GM20000 (cell line): ENCODE measurements at places on chromosomes 4 and X.

DNA sequence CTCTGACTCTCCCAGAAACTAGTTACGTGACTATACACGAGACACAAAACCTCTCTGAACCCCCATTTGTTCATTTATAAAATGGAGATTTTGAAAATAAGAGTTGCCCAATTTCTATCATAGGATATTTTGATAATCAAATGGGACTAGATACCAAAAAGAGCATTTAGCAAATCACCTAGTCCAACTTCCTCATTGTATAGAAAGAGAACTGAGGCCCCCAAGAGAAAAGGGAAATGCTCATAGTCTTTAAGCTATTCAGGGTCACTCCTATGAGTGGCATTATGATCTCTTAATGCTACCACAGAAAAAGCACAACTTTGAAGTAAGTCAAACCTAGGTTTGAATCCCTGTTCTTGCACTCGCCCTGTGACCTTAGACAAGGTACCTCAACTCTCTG is 62.7 kb downstream of the BMP15 start:
- no peak for DNase-seq

DNA sequence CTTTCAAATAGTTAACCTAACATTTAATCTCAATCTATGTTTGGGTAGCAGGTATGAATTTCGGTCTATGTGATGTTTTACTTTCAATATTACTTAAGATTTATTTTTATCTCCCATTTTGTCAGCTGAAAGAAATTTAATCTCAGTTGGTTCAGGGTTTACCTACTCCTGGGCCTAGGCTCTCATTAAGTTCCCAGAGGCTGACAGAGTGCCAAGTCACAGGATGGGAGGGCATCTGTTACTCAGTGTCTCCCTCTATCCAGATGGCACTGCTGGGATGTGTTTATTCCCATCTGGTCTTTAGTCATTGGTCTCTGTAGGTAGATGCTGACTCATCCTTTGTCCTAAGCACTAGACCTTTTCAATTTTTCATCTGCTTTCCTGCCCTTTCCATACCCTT is 129.4 kb upstream of the ARSJ start:
- DNase-seq = no peak

DNA sequence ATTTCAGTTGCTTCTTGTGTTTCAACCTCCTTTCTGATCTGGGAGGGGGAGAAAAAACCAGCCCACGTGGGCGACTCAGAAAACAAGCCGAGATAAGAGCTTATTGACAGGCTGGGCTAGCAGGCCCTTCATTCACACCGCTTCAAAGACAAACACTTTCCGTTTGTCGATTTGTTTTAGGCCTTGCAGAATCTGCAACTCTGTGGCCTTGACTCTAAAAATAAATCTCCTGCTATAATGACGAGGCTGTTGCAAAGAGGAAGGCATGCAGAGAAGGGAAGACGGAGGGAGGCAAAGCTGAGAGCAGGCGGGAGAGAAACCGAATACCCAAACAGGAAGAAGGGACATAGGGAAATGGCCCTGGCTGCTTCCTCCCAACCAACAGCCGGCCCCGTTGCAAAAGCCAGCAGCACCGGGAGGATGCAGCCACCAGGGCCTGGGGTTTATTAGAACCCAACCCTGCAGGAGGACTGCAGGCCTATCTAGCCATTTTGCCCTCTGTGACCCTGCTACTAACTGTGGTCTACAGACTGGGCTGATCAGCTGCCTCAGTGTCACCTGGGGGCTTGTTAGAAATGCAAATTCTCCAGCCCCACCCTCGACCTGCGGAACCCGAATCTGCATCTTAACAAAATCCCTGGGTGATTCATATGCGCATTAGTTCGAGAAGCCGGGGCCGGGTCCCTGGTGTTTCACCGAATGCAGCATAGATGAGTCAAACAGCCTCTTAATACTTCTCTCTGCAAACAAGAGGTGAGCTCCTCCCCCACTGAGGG is 325.5 kb downstream of the BCOR start:
- peak; percentile 16 for DNase-seq

- no peak for DNase-seq
Measured at GRCh38 chr4:121789455-121789854, 11.7 kb upstream of the EXOSC9 start.

DNA sequence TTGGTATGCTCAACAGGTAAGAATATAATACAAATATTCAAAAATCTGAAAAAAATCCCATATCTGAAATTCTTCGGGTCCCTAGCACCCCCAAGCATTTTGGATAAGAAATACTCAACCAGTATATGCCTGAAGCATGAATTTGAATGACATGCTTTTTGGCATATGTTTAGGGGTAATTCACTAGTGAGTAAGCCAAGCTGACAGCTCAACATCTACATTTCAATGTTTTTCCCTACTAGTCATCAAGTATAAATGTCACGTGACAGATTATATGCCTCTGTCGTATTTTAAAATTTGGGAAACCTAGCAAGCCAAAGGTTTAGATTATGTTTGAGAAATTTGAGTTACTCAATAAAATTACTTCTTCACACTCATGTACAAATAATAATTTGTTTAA is 125.1 kb downstream of the FGF16 start:
- DNase-seq = no peak

- DNase-seq = no peak
Measured at GRCh38 chrX:99800016-99800415, 610.1 kb downstream of the PCDH19 start.
